ENCODE measurements at places on chromosomes 16 and 17. TPM values are rescaled to one million over a fixed set of nuclear protein-coding genes. Genes with fewer than 3 reads are reported as not detected.

DNA sequence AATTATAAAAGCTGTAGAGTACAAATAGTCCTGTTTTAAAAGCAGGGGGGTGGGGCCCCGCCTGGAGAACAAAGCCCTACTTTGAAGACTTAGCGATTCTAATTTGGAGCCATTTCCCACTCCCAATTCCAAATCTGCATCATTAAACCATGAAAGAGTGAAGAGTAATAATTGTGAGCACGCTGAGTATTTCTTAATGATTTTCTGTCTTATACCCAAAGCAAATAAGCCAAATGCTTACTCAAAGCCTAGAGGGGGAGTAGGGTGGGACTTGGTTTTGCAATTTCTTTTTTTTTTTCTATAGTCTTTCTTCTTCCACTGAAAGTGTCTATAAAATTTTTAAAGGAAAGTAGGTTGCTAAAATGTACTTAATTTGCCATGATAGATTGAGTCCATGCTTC lies 470.1 kb downstream of the TOX3 start:
- DNase-seq: no peak

NTN3 gene
- not detected for total RNA-seq

GRCh38 chr17:4490109-4490591 lies 8.5 kb upstream of the SPNS2 start:
- no peak for DNase-seq

DNA sequence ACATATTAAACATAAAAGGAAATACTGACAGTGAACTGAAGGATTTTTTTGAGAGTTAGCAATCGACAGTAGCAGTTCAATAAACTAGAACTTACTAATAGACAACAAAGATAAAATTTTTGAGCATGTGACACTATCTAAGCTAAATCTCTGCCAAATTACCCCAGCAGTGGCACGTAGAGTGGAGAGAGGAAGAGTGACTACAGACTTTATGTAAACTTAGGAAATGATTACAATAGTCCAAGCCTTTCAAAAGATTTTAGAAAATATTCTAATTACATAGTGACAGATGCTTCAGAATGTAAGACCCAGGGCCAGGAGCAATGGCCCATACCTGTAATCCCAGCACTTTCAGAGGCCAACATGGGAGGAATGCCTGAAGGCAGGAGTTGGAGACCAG lies 52.4 kb downstream of the CFDP1 start:
- no peak for DNase-seq

ZC3H18 gene
- 88.7 TPM for total RNA-seq

HSD17B1 gene
- total RNA-seq: 1.8 TPM

MYH1 gene
- not detected for total RNA-seq

DNA sequence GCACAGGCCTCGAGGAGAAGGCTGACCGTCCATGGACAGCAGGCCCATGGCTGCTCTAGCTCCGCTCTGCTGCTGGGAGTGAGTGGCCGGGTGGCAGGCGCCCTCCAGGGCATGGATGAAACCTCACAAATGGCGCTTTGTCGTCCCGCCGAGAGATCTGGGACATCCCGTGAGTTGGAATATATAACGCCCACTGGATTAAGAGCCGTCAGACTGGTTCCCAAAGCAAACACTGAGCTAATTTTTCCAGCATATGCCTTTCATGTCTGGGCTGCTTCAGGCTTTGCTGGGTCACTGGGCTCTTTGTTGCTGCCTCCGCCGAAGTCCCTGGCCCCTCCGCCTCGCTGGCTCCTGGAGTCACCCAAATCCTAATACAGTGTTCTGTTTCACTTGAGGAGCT lies 266.3 kb downstream of the FOXL1 start:
- no peak for DNase-seq

DNA sequence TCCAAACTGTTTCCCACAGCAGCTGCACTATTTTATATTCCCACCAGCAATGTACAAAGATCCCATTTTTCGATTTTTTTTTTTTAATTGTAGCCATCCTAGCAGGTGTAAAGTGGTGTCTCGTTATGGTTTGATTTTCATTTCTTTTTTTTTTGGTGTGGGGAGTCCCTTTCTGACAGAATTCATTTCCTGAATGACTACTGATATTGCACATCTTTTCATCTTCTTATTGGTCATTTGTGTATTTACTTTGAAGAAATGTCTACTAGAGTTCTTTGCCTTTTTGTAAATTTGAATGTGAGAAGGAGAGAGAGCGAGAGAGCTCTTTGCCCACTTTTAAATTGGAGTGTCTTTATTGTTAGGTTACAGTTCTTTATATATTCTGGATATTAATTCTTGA lies 14.0 kb downstream of the CYB5B start:
- no peak for DNase-seq

DNA sequence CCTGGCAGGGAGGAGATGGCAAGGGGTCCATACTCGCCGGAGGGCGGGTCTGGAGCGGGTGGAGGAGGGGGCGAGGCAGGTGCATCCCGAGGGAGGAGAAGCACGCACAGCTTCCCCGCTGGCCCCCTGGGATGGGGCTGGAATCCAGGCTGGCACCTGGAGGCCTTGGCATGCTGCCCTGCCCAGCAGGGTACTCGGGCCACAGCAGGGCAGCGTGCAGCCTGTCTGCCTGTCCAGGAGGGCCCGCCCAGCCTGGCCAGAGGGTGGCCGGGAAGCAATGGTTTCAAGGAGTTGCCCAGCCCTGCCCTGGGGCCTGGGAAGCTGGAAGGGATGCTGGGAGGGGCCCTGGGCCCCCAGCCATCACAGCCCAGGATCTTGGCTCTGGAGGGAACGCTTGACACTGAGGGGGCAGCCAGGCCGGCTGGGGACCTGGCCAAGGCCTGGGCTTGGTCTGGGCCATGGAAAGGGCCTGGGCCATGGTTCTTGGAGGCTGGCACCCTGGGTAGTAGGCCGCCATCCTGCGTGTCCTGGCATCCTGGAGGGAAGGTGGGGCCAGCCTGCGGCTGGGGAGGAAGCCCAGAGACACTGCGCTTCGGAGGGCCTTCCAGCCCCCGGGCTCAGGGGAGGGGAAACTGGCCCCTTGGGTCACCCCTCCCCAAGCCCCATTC lies 1.1 kb downstream of the GLIS2 start:
- no peak for DNase-seq

GRCh38 chr17:59804901-59805465 lies 87.8 kb downstream of the TUBD1 start:
- no peak for DNase-seq

KIF2B gene
- total RNA-seq: not detected

DNA sequence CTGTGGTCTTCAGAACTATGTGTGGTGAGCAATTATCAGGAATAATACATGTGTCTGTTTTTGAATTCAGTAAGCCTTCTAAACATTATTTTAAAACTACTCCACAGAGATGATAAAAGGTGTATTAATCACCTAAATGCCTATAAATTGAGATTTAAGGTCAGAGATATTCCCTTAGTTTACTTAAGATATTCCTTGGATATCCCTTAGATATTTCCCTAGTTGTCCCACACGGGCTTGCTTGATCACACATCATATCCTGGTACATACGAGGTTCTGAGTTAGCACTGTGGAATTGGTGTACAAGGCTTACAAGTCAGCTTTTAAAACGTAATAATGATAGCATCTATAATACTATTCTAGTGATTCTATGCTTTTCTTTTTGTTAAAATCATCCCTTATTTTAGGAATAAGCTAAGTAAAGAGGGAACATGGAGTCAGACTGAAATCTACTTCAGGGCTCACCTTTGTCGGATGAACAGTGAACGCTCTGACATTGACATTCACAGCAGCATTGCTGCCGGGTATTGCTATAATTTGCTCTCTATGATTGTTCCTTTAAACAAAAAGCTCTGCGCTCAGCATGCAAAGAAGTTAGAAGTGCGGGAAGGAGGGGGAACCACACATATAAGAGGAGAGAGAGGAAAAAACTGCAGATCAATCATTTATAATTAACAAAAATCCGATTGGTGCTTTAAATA lies 136.5 kb downstream of the SKAP1 start:
- DNase-seq: no peak

- DNase-seq: peak; percentile 35
Observed at GRCh38 chr17:7839876-7840261, 5.9 kb downstream of the KDM6B start.

MARVELD3 gene
- not detected for total RNA-seq

C17orf100 gene
- 2.9 TPM for total RNA-seq

- DNase-seq: no peak
Observed at GRCh38 chr16:87647431-87648185, 45.3 kb downstream of the JPH3 start.

DNA sequence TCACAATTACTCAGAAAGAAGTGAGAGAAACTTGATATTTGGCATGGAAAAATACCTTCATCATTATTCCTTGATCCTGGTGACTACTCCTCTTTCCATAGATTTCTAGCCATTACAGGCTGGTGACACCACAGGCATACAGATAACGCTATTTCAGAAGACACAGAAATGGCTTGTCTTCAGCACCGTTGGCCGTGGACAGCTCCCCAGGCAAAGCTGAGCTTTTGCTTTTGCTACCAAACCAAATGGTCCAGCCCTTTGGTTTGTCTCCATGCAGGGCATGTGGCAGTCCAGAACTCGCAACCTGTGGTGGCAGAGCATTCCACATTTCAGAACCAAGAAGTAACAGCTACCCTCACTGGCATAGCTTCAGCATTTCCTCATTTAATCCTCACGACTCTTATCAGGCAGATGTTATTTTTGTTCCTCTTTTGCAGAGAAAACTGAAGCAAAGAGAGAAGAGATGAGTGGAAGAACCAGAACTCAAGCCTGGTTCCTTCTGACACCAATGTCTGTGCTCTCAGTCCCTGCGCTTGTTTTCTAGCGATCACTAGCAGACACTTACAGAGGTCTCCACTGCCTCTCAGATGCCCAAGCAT lies 55.5 kb downstream of the HS3ST4 start:
- DNase-seq: peak; percentile 1

DNA sequence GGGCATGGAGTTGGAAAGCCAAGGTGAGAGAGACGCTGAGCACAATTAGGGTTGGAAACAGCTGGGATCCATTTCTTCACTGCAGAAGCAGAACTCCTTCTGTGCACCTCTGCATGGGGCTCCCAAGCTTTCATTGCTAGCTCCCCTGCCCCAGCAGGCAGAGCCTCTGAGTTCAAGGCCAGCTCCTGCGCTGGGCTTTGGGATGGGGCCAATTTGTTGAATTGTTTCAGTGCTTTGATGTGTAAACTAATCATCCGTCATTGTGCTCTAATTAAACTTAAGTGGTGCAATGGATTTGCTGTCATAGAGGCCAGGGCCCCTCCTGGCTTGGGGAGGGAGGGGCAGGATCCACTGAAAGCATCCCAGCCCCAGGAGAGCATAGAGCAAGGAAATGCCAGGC lies 13.5 kb upstream of the LYRM9 start:
- no peak for DNase-seq

All from activated T-cell treated with anti-CD3 and anti-CD28 coated beads, Interleukin-2, amount 50 U/mL, for 72 hours (primary cell).